ENCODE measurements at places on chromosomes 12 and 14.

GRCh38 chr14:62655166-62655565, 390.1 kb downstream of the KCNH5 start:
- no peaks in the 10 kb centered on the region for H3K36me3 ChIP-seq
- no peaks in the 10 kb centered on the region for H3K4me1 ChIP-seq
- H3K4me3 ChIP-seq = no peak overlapping the region
- DNase-seq = no peak
- no peak overlapping the region for H3K27ac ChIP-seq

DNA sequence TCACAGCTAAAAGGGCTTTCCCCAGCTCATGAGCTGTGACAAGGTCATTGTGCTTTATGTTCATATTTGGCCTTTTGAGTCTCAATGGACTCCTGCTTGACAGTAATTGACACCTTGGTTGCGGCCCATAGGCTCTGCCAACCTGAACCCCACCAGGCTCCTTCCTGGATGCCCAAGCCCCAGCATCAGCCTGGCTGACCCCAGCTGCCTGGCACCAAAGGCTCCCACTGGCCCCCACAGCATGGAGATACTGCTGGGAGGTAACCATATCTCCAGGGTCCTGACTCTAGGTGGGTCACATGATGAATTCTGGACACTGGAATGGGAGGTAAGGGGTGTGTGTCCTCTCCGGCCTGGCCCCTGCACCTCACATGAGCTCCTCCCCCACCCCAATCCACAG, 50.2 kb downstream of the CLMN start:
- DNase-seq = no peak
- no peaks in the 10 kb centered on the region for H3K36me3 ChIP-seq
- no peak overlapping the region for H3K27ac ChIP-seq
- no peaks in the 10 kb centered on the region for H3K4me1 ChIP-seq
- no peak overlapping the region for H3K4me3 ChIP-seq
- H3K27me3 ChIP-seq = no peaks in the 10 kb centered on the region

GRCh38 chr12:112275207-112275606, 107.0 kb downstream of the HECTD4 start:
- H3K27ac ChIP-seq = no peak overlapping the region
- no peaks in the 10 kb centered on the region for H3K4me1 ChIP-seq
- no peaks in the 10 kb centered on the region for H3K27me3 ChIP-seq
- DNase-seq = no peak

DNA sequence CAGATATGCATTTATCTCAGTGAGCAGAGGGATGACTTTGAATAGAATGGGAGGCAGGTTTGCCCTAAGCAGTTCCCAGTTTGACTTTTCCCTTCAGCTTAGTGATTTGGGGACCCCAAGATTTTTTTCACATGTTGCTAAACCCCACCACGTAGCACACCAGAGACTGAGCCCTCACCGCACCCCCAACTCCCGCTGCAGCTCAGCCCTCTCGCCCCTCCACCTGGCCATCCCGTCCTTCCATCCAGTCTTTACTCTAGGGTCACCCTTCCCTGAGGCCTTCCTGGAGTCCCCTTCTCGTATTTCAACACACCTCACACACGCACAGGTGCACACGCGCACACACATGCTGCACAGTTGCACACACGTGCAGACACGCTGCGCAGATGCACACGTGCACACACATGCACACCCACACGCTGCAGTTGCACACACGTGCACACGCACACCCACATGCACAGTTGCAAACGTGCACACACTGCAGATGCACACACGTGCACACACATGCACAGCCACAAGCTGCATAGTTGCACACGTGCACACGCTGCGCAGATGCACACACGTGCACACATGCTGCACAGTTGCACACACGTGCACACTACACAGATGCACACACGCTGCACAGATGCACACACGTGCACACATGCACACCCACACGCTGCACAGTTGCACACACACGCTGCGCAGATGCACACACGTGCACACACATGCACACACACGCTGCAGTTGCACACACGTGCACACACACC, 30.0 kb downstream of the HSP90AA1 start:
- no peaks in the 10 kb centered on the region for H3K36me3 ChIP-seq
- H3K27ac ChIP-seq = no peak overlapping the region
- H3K4me3 ChIP-seq = no peak overlapping the region

DNA sequence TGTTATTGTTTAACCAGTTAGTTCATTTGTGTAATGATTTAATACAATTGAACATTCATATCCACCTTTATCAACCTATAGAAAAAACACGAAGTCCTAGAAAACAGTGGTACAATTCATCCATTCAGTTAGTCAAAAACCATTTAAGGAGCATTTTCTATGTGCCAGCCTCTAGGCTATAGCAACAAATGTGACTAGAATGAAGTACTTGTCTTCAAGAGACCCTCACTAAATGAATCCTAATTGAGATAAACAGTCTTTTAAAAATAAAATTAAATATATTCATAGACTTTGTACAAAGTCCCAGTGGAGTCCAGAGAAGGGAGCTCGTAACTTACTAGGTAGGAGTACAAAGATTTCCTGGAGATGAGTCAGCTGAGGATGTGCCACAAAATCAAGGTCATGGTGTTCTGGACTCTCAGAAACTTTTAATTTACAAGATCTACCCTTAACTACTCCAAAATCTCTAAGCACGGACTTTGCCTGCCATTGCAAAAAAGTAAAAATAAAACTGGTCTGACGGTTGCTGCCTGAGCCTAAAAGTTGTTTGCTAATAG, 430.7 kb upstream of the DCN start:
- no peak for DNase-seq
- H3K36me3 ChIP-seq = no peaks in the 10 kb centered on the region
- H3K4me3 ChIP-seq = no peak overlapping the region

DNA sequence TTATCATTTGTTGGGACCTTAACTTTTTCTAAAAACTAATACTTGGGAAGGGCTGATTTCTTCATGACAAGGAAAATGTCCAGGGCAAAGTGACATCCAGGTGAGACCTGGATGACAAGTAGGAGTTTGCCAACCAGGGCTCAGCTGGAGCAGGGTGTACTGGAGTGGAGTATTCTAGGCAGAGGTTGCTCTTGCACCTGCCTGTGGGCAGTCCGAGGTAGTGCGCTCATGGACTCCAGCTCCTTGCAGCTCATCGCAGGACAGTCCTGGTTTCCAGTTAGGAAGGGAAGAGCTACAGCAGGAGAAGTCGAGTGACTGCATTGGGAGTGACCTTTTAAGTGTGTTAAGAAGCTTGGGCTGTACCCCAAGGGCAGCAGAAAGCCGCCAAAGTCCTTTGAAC, 175.9 kb downstream of the PELI2 start:
- no peaks in the 10 kb centered on the region for H3K27me3 ChIP-seq
- DNase-seq = no peak
- H3K4me3 ChIP-seq = no peak overlapping the region
- H3K36me3 ChIP-seq = no peaks in the 10 kb centered on the region
- H3K4me1 ChIP-seq = no peaks in the 10 kb centered on the region

DNA sequence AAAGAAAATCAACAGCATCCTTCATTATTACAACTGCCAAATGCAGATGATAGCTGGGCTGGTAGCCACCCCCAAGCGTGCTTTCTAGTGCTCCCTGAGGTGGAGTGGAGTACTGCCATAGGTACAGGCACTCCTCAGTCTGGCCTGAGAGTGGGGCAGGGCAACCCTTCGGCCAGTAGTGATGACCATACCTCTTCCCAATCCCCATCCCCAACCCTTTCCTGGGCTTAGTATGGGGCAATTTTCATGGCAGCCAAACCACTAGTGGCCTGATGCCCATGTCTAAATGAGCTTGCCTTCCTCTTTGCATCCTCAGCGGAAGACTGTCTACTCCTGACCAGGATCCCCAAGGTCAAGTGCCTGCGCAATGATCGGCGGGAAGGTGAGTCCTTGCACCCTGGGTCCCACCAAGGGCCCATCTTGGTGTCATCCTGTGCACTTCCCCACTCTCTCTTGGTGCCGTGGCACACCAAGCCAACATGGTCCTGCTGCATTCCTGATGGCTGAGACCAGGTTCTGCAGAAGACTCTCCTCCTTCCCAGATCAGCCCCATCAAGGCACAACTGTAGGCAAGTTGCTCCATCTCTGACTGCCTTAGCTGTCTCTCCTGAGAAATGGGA, 65.8 kb downstream of the GALNT16 start:
- H3K4me3 ChIP-seq = no peak overlapping the region
- H3K27me3 ChIP-seq = no peaks in the 10 kb centered on the region
- H3K4me1 ChIP-seq = no peaks in the 10 kb centered on the region
- no peaks in the 10 kb centered on the region for H3K36me3 ChIP-seq
- no peak for DNase-seq
- no peak overlapping the region for H3K27ac ChIP-seq

- H3K27me3 ChIP-seq = no peaks in the 10 kb centered on the region
- no peak overlapping the region for H3K27ac ChIP-seq
- no peaks in the 10 kb centered on the region for H3K4me1 ChIP-seq
- H3K4me3 ChIP-seq = no peak overlapping the region
- H3K36me3 ChIP-seq = no peaks in the 10 kb centered on the region
These were observed 23.2 kb downstream of the GPR137C start for GRCh38 chr14:52575858-52576257.

Data from prostate gland (tissue), 2 donors.